Body of pancreas (tissue), 4 donors: ENCODE measurements at places on chromosomes 6 and 20. TPM values are rescaled to one million over a fixed set of nuclear protein-coding genes. Genes with fewer than 3 reads are reported as not detected.

Gene VNN1
- total RNA-seq = not detected

DNA sequence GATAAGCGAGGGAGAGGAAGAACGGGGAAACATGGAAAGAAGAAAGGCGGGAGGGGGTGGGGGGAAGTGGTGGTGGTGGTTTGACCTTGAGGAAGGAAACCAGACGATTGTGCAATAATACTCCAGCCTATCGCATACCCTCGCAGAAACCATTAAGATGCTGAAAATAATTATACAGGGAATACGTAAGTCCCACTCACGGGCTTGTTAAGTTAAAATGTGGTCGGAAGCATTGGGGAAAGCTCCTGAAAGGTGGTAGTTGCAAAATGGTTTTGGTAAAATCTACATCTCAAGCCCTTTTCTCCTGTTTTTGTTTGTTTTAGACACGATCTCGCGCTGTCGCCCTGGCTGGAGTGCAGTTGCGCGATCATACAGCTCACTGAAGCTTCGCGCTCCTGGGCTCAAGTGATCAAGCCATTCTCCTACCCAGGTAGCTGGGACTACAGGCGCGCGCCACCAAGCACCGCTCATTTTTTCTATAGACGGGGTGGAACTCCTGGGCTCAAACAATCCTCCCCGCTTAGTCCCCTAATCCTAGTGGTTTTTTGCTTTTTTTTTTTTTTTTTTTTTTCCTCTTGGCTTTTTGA is 128.9 kb upstream of the ZNF184 start:
- H3K4me1 ChIP-seq = peaks cover 4% of the 10 kb centered on the region
- no peak for DNase-seq
- H3K27me3 ChIP-seq = peaks cover 23% of the 10 kb centered on the region
- no peaks in the 10 kb centered on the region for H3K36me3 ChIP-seq
- H3K4me3 ChIP-seq = no peak overlapping the region

DNA sequence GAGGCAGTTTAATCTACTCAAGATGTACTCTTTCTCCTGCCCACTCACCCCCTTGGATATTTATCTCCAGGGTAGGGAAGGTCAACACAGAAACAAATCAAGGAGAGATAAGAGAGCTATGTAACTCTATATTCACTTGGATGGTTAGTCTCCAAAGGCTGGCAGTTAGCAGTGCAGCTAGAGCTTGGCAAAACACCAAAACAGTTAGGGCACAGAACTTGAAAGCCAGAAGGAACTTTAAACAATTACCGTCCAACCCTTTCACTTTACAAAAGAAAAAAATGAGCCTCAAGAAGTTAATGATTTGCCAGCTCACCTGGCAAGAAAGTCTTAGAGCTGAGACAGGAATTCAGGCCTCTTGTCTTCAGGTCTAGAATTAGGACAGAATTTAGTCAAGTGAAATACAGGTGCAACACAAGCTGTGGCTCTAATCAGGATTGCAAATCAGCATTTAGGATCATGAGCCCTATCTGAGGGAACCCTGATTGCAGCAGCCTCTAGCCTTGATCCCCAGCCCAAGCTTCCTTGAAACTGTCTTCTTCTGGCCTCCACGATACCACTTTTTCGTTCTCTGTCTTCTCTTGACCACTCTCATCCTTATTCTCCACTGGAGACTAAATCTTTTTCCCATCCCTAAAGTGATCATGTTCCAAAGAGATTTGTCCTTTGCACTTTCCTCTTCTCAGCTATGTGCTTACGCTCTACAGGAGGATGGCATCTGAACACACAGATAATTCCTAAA is 14.9 kb downstream of the NEDD9 start:
- H3K27me3 ChIP-seq = no peaks in the 10 kb centered on the region
- H3K36me3 ChIP-seq = no peaks in the 10 kb centered on the region
- H3K4me3 ChIP-seq = no peak overlapping the region
- peaks cover 70% of the 10 kb centered on the region for H3K4me1 ChIP-seq
- DNase-seq = peak; percentile 68

DNA sequence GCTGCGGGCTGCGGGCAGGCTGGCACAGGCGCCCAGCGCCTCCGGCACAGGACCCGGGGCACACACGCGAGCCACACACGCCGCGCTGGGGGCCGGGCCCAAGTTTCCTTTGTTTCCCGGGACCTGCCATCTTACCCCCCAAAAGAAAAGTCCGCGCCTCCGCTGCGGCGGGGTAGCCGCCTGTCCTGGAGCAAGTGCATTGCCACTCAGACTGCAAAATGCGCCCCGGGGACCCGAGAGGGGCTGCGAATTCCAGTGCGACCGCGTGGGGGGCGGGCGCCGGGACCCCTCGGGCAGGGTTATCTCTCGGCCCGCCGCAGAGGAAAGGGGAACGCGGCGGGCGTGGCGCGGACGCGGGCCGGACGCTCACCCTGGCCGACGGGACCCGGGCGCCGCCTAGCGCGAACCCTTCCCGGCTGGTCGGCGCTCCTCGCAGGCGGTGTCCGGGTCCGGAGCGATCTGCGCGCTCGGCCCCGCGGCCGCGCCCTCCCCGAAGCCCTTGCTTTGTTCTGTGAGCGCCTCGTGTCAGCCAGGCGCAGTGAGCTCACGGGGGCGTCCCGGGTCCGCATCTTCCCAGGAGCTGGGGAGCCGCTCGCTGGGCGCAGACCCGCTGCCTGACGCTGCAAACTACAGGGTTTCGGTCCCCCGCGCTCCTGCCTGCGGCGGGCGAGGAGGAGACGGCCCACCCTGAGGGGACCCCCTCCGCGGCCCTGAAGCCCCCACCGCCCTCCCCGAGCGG is 639 bp upstream of the CD24 start:
- peak overlapping the region; percentile 100 for H3K27ac ChIP-seq
- DNase-seq = peak; percentile 75
- peak overlapping the region; percentile 69 for H3K4me3 ChIP-seq
- peaks cover 2% of the 10 kb centered on the region for H3K36me3 ChIP-seq
- H3K4me1 ChIP-seq = peaks cover 32% of the 10 kb centered on the region

Gene WFDC5
- total RNA-seq = not detected

- no peak for DNase-seq
- H3K4me3 ChIP-seq = no peak overlapping the region
- H3K27me3 ChIP-seq = peaks cover 77% of the 10 kb centered on the region
- H3K4me1 ChIP-seq = peaks cover 20% of the 10 kb centered on the region
- H3K27ac ChIP-seq = no peak overlapping the region
- no peaks in the 10 kb centered on the region for H3K36me3 ChIP-seq
These were observed 8.2 kb upstream of the TBX18 start for GRCh38 chr6:84772428-84773132.

DNA sequence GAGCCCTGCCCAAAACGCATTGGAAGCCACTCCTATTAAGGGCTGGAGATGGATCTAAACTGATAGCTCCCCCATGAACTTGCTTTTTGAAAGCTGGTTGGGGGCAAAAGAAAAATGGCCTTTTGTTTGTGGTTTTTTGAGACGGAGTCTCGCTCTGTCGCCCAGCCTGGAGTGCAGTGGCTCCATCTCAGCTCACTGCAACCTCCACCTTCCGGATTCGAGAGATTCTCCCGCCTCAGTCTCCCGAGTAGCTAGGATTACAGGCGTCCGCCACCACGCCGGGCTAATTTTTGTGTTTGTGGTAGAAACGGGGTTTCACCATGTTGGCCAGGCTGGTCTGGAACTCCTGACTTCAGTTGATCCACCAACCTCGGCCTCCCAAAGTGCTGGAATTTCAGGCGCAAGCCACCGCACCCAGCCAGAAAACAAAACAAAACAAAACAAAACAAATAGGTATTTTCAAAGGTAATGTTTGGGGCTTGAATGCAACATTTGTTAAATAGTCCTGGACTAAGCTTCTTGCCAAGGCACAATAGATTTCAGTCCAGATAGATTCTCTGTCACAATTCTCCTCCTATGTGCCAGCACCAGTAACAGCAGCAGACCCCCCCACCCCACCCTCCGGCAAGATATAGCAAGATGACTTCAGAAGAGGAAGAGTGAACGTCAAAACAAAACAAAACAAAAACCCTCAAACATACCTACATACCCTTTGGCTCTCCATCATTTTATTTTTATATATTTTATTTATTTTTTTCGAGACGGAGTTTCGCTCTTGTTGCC is 26.5 kb upstream of the ABT1 start:
- H3K36me3 ChIP-seq = no peaks in the 10 kb centered on the region
- H3K4me1 ChIP-seq = peaks cover 17% of the 10 kb centered on the region
- H3K4me3 ChIP-seq = no peak overlapping the region
- DNase-seq = no peak
- H3K27me3 ChIP-seq = no peaks in the 10 kb centered on the region

GRCh38 chr6:165876588-165876987 is 213.5 kb upstream of the PDE10A start:
- H3K4me1 ChIP-seq = no peaks in the 10 kb centered on the region
- H3K27me3 ChIP-seq = no peaks in the 10 kb centered on the region
- no peak overlapping the region for H3K4me3 ChIP-seq
- H3K36me3 ChIP-seq = no peaks in the 10 kb centered on the region
- no peak overlapping the region for H3K27ac ChIP-seq
- DNase-seq = peak; percentile 30

DNA sequence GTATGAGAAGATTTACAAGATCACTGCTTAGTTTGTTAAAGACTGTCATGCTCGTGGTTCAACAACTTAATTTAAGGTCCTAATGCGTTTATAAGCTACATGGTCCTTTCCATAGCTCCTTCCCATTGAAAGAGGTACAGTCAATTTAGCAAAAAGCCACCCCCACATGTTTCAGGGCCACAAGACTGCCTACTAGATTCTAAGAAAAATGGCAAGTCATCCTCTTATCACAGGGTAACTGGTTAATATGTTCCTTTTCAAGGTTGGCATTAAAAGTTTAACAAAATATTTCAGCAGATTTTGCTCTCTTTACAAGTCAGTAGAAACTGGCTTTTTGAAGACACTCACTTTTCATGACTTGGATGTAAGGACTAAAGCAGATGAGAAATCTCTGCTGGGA is 15.7 kb downstream of the GSTA3 start:
- no peak overlapping the region for H3K4me3 ChIP-seq
- no peaks in the 10 kb centered on the region for H3K27me3 ChIP-seq
- peaks cover 29% of the 10 kb centered on the region for H3K4me1 ChIP-seq
- H3K27ac ChIP-seq = peak overlapping the region; percentile 69
- no peak for DNase-seq

DNA sequence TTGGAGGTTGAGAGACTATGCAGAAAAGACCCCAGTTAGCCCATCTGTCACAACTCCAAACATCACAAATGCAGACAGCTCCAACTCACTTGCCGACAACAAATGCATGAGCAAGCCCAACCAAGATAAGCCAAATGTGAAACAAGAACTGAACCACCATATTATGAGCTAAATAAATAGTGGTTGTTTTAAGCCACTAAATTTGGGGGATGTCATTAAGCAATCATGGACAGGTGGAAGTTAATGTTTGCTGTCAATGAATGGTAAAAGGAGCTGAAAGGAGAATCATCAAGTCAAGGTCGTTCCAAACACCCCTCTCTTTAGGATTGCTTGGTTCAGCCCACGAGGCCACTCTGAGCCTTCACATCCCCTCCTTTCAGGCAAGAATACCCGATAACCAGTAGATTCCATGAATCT is 71.2 kb upstream of the PLCB4 start:
- H3K36me3 ChIP-seq = no peaks in the 10 kb centered on the region
- no peak for DNase-seq
- no peaks in the 10 kb centered on the region for H3K4me1 ChIP-seq
- H3K27me3 ChIP-seq = no peaks in the 10 kb centered on the region
- no peak overlapping the region for H3K27ac ChIP-seq
- H3K4me3 ChIP-seq = no peak overlapping the region

Gene KHDRBS2
- not detected for total RNA-seq

DNA sequence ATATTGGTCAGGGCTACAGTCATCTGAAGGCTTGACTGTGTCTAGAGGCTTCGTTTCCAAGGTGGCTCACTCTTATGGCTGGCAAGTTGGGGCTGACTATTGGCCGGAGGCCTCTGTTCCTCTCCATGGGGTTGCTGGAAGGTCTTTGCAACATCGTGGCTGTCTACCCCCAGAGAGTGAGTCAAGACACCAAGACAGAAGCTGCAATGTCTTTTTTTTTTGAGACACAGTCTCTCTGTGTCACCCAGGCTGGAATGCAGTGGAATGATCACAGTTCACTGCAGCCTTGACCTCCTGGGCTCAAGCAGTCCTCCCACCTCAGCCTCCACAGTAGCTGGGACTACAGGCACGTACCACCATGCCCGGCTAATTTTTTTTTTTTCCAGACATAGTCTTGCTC is 29.4 kb upstream of the KIF3B start:
- no peaks in the 10 kb centered on the region for H3K36me3 ChIP-seq
- H3K4me1 ChIP-seq = no peaks in the 10 kb centered on the region

Gene TAGAP
- total RNA-seq = 0.99 TPM

Gene PLG
- total RNA-seq = not detected

Gene LRRN4
- total RNA-seq = 10.9 TPM

Gene GPR63
- 2.3 TPM for total RNA-seq

- no peak overlapping the region for H3K27ac ChIP-seq
- peaks cover 23% of the 10 kb centered on the region for H3K4me1 ChIP-seq
- H3K4me3 ChIP-seq = no peak overlapping the region
- no peak for DNase-seq
These were observed 223.3 kb upstream of the ZNF217 start for GRCh38 chr20:53816872-53817398.

- H3K4me1 ChIP-seq = no peaks in the 10 kb centered on the region
- H3K36me3 ChIP-seq = no peaks in the 10 kb centered on the region
- H3K4me3 ChIP-seq = no peak overlapping the region
- H3K27me3 ChIP-seq = no peaks in the 10 kb centered on the region
- no peak overlapping the region for H3K27ac ChIP-seq
These were observed 16.8 kb downstream of the TREM1 start for GRCh38 chr6:41269716-41270115.

Gene LINC00237
- total RNA-seq = not detected

DNA sequence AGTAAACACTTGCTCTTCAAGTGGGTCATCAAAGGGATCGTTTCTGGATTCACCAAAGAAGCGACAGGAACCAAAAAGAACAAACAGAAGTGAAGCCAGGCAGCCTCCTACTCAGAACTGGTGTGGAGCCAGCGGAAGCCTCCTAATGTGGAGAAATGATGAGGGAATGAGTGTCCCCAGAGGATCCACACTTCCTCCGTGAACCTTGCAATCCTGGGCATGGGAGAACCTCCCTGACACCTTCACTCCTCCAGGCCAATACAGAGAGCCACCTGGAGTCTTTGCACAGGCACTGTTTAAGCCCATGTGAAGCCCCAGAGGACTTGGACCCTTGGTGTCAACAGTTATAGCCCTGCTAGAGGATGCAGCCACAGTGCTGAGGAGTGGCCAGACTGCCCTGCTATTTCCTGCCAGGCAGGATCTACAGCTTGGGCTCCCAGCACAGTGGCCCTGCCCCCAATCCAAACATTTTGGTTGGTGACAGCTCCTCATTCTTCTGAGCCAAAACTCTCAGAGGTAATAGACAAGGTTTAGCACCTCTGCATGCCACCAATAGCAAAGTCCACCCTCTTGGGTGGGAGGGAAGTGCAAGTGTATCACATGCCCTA is 23.2 kb upstream of the SERINC1 start:
- H3K27ac ChIP-seq = no peak overlapping the region
- no peaks in the 10 kb centered on the region for H3K4me1 ChIP-seq
- no peak for DNase-seq
- no peak overlapping the region for H3K4me3 ChIP-seq

DNA sequence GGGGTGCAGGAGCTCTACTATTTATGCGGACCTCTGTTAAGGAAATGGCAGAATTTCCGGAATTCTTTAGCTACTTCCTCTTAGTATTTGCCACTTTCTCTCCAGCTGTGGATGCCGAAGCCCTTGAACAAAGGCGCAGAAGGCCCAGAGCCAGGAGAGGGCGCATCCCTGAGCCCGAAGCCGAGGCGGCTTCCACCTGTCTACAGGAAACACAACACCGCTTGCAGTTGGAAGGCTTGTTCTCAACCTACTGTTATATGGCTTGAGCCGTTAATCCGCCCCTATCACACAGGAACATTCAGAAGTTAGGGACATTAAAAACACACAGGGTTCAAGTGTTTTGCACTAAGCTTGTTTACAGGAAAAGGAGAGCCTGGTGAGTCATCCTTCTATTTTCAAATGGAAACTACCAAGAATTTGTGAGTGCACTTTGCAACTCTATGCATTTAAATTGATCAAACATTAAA is 417.1 kb downstream of the BCKDHB start:
- no peaks in the 10 kb centered on the region for H3K36me3 ChIP-seq
- H3K4me3 ChIP-seq = no peak overlapping the region
- DNase-seq = no peak
